ENCODE measurements at places on chromosomes 11 and 22.
A peak's percentile ranks its signal among the peaks of the same experiment; 100 is the strongest.

- DNase-seq = peak; percentile 98
These were observed at the start of the genes MPST and TST for GRCh38 chr22:37019309-37020191. MPST (plus strand) TSS chr22:37019742; CDS start chr22:37019837, 95 bp downstream. TST (minus strand) TSS chr22:37019447; CDS start chr22:37018732, 715 bp downstream.

- no peak for DNase-seq
These were observed 437 bp downstream of the SLC43A3 start for GRCh38 chr11:57426439-57426928.

DNA sequence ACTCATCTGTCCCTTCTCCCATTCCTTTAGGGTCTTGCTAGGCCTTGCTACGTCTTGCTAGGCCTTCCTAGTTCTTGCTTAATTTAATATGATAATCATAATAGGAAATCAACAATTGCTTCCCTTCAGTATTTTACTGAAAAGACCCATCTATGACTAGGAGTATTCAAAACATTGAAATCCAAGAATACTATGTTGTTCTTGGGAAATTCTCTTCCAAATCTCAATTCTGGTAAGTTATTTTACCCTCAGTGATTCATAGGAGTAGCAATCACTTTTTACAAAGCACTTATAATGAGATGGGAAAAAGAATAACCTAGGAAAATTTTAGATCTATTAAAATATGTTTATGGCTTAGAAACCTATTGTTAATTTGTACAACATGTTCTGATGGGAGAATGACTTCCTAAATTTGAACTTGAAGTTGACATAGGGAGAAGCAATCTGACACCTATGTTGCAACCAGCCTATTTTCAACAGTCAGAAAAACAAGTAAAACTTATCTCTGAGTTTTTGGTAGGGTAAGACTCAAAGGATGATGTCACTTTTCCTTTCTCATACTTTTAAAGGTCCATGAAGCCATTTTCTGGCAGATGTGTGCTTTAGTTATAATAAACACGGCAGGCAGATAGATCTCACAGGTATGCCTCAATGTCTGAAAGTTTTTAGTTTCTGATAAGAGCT, 29.5 kb upstream of the HIPK3 start:
- DNase-seq = peak; percentile 88

DNA sequence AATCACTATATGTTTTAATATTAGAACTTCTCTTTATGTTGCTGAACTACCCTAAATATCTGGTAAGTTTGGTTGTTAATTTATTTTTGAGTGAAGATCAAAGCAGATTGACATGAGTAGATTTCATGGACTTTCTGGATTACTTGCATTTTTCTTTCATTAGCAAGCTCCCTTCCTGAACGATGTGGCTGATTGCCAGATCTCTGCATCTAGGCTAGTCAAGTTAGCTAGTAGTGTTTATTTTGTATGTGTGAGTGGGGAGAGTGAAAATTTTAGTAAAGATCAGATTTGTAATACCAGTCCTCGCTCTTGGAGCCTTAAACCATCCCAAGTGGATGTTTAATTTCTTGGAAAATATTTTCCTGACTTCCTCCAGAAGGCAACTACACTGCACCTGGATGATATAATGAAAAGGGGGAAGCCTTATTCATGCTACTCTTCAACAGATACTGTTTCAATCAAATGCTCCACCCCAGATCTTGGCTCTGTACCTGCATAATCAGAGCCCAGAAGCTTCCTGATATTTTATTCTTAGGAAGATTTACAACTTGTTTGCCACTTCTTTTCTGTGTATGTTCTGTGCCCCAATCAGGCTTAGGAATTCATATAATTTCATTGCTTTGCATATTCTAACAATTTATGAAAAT, 143.2 kb upstream of the GRIA4 start:
- DNase-seq = no peak

DNA sequence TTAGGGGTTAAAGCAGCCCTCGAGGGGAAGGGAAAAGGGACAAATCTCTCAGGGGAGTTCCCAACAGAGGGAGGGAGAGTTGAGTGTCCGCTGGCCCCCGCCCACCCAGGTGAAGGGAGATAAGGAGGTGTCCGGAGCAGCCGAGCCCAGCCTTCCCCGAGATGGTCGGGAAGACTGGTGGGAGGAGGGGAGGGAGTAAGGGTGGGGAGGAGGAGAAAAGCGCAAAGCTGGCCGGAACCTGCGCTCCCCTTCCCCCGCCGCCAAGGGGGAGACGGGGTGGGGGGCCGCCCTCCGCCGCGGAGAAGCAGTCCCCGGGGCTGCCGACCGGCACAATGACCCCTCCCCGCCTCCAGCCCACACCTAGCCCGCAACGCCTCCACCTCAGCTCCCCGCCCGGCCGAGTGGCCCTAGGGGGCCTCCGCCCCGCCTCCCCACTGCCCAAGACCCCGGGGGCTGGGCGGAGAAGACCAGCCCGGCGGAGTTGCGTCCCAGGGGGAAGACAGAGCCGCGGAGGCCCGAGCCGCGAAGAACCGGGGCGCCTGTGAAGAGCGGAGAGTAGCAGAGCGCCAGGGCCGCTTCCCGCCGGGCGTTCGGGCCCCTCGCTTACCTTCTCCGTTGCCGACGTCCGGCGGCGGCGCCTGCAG, 479 bp downstream of the RSF1 start:
- DNase-seq = peak; percentile 48

DNA sequence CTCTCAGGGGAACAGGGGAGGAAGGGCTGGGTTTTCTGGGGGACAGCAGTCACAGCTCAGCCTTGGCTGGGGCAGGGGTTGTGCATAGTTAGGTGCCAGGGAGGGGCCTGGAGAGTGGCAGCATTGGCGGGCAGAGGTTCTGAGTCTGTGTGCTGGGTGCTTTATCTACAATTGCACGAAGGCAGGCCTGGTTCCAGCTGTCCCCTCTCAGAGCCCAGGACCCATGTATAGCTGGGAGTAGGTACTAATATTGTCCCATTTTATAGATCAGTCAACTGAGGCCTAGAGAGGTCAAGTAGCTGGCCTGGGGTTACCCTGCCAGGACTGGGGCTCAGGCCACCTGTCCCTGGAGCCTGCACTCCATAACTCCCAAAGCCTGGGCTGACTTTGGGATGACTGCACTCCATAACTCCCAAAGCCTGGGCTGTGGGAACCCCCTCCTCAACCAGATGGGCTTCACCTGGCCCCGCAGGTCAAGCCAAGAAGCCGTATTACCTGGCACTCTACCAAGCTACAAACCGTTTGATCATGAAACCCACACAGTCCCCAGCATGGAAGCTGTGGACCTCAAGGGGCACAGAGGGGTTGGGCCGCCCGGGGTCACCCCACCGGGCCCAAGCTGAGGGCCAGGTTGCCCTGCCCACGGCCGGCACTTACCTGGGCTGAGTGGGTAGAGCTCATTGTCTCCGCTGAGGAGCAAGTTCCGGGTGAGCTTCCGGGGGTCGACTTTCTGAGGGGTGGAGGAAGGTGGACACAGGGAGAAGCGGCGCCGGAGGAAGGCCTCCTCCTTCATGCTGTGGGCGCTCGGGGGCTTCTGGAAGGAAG, 36.5 kb downstream of the OSBPL5 start:
- DNase-seq = peak; percentile 71

GRCh38 chr11:5605849-5606248, 9.4 kb downstream of the TRIM6 start:
- DNase-seq = peak; percentile 74

DNA sequence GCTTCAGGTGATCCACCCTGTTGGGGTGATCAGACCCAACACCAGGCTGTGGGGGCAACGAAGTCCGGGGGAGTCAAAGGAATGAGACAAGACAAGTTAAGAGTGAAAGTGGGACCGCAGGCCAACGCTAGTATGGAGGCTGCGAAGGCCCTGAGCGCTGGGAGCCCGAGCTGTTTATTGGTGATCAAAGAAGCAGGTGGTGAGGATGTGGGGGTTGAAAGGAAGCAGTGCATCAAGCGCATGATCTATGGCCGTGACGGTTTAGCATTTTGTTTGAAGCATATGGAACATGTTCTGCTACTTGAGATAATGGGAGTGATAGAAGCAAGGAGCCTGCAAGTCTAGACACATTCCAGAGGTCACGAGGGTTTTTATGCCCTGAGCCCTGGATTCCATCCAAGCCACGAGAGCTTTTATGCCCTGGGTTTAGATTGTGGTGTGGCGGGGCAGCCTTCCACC, 49.5 kb downstream of the MCHR1 start:
- no peak for DNase-seq

- peak; percentile 67 for DNase-seq
These were observed 59.4 kb downstream of the RTL6 start for GRCh38 chr22:44438481-44439131.

DNA sequence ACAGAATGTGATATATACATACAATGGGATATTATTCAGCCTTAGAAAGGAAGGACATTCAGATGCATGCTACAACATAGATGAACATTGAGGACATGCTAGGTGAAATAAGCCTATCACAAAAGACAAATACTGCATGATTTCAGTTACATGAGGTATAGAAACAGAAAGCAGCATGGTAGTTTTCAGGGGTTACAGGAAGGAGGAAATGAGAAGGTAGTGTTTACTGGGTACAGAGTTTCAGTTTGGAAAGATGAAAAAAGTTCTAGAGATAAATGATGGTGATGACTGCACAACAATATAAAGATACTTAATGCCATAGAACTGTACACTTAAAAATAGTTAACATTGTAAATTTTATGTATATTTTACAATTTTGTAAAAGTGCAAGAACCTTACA, 266.7 kb upstream of the C11orf87 start:
- DNase-seq = no peak

DNA sequence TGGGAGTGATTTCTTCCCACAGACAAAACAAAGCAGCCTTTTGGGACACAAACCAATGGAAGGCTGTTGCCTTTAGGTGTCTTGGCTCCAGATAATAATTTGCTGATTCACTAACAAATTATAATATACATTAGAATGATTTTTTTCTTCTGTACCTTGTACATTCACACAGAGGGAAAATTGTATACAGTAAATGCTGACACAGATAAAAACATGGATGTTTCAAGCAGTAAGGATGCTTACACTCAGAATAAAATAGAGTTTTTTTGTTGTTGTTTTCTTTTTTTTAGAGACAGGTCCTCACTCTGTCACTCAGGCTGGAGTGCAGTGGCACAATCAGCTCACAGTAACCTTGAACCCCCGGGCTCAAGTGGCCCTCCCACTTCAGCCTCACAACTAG, 109.2 kb upstream of the TRPC6 start:
- DNase-seq = no peak

GRCh38 chr11:65915101-65915820, 3.6 kb downstream of the C11orf68 start:
- DNase-seq = peak; percentile 88

- DNase-seq = no peak
These were observed 188.6 kb upstream of the MTMR2 start for GRCh38 chr11:96112192-96113128.
